ENCODE measurements at places on chromosomes 7 and 10.

DNA sequence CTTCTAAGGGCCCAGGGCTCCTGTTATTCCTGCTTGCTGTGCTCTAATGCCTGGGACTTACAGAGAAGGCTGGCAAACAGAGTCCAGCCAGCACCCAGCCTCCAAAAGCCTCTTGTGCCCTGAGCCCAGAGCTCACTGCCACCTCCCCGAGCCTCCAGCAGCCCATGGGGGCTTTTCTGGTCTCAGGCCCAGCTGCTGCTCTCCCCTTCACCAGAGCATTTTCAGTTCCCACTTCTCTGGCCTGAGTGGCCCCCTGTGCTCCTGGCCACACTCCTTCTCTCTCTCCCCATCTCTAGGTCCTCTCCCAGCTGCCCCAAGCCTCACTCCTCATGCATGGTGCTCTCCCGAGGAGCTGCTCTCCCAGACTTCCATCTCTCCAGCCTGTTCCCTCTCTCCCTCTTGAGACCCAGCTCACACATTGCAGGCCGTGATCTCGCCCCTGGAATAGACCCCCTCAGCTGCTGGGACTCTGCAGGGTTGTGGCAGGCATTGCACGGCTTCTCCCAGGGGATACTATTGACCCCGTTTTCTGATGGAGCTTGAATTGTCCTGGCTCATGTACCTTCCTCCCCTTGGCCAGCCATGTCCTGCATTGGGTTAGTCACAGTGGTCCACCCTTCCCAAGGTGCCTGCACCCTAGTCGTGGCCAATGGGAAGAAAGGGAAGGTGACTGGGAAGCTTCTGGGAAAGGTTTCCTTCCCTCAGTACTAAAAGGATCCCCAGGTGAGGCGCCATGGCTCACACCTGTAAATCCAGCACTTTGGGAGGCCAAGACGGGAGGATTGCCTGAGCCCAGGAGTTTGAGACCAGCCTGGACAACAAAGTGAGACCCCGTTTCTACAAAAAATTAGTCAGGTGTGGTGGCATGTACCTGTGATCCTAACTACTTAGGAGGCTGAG is 9.0 kb upstream of the RASSF4 start:
- no peak for DNase-seq

DNA sequence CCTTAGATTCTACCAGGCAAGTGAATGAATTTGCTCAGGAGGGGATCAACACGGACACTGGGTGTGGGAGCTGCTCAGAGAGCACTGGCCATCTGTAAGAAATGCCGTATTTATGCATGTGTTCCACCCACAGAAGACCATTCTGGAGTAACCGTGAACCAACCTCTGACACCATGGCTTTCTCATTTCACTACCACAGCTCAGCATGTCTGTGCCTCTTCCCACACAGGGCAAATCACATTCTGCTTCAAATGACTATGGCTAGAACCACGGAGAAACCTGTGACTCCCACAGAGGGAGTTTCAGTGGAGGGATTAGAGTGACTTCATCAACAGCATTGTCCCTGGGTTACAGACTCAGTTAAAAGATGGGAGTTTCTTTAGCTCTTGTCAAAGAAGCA is 893.4 kb downstream of the XPNPEP1 start:
- no peak for DNase-seq

GRCh38 chr10:6473430-6473829 is 106.6 kb downstream of the PRKCQ start:
- no peak for DNase-seq

GRCh38 chr7:15977663-15978062 is 291.2 kb upstream of the MEOX2 start:
- DNase-seq = no peak

- DNase-seq = no peak
Measured at GRCh38 chr10:119457966-119458766, 84.4 kb downstream of the RGS10 start.

- no peak for DNase-seq
Measured at GRCh38 chr7:63009771-63010170, 988.9 kb upstream of the ZNF722 start.

DNA sequence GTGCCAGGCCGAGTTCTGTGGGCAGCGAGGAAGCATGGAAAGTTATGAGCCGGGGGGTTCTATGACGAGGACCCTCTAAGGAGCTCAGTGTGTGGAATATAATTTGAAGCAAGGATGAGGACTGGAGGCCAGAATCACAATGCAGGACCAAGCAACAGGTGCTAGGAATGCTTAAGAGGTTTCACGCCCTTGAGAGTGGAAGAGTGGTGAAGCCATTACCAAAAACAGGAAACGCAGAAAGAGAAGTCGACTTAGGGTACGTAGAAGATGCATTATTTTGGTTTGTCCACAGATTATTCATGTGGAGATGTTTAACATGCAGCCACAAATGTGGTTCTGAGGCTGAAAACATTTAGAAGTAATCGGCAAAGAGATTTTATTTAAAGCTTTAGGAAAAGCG is 78.7 kb downstream of the PIP4K2A start:
- DNase-seq = no peak

DNA sequence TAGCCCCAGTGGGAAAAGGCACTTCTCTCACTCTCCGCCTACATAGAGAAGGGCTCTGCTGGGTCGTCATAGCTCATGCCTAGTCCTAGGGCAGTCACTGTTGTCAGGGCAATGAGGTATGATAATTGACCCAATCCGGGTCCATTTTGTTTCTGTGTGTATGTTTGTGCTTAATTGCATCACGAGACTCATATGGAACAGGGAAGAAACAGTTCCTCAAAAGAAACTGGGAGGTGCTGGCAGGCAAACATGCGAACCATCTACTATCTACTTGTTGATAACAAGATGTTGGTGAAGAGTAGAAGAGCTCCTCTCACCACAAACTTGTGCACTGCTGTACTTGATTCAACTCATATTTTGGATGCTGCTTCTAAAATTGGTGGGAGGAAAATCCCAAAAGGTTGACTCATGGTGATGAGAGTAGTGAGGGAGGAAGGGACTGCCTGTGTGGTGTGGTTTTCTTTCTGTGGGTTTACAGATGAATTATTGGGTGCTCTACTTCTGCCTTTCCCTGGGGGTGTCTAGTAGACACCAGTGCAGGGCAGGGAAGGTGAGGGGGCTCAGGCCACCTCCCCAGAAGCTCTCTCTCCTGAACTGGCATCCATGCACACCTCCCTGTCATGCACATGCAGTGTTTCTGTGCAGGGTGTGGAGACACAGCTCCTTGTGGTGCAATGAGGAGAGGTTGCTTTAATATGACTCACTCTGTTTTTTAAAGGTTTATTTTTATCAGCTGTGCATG is 29.4 kb downstream of the LSMEM1 start:
- no peak for DNase-seq

DNA sequence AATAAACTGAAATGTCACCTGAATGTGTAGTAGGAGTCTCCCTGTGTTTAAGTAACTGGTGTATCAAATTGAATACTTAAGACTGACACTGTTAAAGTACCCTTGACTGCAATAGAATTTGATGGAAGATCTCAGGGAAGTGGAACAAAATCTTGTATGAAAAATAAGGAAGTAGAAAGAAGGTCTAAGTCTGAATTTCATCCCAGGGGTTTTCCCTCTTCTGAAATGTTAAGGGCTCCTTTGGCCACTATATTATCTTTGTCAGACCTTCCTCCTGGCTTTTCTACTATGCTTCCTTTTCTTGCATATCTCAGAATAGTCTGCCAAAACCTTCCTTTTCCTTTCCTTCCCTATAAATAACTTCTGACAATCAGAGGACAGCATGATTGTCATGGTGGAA is 59.6 kb downstream of the BLNK start:
- no peak for DNase-seq

DNA sequence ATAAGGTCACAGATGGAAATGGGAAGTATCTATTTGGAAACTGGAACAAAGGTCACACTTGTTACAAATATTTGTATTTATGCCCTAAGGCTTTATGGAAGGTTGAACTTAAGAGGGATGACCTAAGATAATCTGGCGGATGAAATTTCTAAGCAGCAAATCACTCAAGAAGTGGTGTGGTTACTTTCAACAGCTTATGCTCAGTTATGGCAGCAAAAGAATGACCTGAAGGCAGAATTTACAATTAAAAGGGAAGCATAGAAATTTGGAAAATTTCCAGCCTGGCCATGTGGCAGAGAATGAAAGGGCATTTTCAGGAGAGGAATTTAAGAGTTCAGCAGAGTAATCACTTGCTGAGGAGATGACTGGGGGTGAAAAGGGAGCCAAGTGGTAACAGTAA is 95.8 kb upstream of the TNS3 start:
- no peak for DNase-seq

DNA sequence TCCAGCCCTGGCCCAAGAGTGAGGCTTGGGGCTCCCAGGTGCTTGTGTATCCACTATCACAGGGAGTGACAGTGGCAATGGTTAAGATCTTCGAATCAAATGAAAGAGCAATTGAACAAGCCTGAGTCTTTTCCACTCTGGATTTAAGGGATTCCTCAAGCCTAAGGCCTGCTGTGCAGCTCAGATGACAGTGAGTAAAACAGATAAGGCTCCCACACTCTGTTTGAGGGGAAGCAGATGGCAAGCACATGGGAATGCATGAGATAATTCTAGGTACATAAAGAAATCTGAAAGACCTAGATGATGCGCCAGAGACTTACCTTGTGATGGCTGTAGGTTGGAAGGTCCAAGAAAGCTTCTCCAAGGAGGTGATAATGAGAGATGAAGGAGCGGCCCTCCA is 95.0 kb downstream of the LRRC18 start:
- no peak for DNase-seq

DNA sequence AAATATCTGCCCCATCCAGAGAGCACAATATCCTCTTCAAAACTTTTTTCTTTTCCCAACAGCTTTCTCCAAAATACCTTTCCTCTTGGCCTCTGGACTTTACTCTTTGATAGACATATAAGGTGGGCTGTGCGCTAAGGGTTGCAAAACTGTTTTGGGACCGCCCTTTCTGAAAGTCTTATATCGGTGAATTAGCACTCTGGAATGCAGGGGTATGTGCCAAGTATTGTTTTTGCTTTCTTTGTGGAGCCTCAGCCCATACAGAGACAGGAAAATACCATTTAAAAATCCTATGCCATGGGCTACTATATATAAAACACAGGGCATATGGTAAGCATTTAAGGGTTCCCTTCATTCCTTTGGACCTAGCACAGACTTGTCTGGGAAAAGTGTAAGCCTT is 37.7 kb downstream of the PPP1R17 start:
- DNase-seq = no peak

- no peak for DNase-seq
Measured at GRCh38 chr7:36999626-37000485, 275.6 kb upstream of the AOAH start.

DNA sequence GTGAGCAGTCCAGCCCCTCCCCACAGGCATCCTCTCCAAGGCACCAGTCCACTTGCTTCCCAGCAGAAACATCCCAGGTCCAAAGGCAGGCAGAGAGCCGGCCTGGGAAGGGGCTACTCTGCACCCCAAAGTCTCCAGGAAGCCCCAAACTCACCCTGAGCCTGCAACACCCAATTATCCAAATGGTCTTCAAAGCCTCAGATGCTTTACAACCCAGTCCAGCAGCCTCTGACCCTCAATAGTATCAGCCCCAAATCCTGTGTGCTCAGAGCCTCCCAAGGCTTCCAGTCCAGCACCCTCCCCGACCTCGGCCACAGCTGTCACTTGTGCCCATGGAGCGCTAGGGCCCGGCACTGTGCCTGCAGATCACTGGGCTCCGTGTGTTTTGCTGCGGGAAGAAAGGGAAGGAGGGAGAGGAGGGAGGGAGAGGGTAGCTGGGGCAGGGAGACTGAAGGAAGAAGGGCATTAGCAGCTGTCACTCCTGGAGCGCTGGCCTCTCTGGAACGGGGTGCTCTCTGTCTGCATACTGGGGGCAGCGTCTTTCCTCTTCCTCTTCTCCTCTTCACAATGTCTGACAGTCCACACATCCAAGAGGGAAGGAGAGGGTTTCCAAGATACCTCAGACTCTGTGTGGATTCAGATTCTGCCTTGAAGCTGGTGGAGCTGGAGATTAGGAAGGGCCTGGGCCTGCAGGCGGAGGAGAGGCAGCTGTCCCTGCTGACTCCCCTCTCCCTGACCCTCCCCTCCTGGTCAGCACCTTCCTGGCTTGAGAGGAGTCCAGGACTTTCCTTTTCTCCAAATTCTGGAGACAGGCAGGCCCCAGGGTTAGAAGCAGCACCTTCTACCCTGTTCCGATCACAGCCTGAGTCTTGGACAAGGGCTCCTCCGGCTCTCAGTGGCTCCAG is 13.2 kb downstream of the CALML5 start:
- no peak for DNase-seq

GRCh38 chr10:76882245-76882644 is 755.4 kb downstream of the KCNMA1 start:
- no peak for DNase-seq

DNA sequence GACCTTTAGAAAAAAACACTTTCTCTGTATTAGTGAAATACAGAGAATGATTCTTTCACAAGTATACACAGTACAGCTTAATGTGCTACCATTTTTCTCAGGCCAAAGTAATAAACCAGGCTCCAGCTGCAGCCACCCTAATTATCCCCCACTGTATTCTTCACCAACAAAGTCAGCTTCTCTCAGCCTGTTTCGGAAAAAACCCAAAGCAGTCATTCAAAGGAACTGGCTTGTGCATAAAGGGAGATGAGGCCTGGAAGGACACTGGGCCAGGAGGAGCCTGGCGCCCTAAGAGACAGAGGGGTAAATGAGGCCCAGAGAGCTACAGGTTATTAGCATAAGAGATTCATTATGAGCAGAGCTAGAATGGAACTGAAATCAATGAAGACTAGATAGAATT is 9.2 kb downstream of the USP54 start:
- no peak for DNase-seq

DNA sequence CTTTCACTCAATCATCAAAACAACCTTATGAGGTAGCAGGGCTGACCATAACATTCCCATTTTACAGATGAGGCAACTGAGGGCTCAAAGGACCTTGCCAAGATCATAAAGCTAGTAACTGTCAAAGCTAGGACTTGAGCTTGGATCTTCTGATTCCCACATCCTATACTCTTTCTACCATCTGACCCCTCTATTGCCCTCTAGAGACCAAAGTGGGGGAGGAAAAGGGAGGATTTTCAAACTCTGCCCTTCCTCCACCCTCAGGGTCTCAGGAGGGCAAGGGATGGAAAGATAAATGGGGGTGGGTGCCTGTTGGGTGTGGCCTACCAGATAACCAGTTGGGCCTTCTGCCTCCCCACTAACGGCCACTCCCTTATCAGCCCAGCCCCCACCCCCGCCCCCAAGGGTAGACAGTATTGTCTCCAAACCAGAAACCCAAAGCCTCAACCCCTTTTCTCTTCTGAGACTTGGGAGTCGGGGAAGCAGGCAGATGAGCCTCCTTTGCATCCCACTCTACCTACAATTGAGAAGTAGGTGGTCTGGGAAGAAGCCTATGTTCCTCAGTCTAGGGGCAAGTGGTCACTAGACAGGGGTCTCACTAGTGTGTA is 7.9 kb downstream of the LDB1 start:
- no peak for DNase-seq
